Tibial artery (tissue), 4 donors: ENCODE measurements at places on chromosomes 5 and 9.
A peak's percentile ranks its signal among the peaks of the same experiment; 100 is the strongest.

DNA sequence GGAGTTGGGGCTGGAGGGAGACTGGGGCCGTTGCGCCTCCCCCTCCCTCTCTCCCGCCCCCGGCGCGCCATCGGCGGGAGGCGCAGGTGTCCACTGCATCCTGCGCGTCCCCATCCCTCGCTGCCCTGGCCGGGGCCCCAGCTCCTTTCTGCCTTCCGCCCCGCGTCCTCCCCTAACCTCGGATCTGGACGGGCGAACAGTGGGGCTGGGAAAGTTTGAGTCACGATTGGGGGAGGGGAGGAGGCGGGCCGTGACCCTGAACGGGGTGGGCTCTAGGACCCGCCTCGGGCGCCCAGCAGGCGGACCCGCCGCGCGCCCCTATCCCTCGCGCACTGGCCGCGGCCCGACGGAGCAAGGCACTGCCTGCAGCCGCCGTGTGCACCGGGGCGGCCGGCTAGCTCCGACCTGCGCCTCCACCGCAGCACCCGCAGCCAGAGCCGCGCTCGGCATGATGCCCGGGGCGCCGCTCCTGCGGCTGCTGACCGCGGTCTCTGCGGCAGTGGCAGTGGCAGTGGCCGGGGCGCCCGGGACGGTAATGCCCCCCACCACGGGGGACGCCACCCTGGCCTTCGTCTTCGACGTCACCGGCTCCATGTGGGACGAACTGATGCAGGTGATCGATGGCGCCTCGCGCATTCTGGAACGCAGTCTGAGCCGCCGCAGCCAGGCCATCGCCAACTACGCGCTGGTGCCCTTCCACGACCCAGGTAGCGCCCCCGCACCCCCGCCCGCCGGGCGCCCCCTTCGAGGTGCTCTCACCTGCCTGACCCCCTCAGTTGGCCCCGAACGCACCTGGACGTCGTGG lies at the start of gene HMCN2:
Gene HMCN2 (plus strand): TSS at position 330 of the 805 bp plus-strand sequence. CDS start 119 bp downstream, at position 449.
- peak; percentile 63 for DNase-seq

DNA sequence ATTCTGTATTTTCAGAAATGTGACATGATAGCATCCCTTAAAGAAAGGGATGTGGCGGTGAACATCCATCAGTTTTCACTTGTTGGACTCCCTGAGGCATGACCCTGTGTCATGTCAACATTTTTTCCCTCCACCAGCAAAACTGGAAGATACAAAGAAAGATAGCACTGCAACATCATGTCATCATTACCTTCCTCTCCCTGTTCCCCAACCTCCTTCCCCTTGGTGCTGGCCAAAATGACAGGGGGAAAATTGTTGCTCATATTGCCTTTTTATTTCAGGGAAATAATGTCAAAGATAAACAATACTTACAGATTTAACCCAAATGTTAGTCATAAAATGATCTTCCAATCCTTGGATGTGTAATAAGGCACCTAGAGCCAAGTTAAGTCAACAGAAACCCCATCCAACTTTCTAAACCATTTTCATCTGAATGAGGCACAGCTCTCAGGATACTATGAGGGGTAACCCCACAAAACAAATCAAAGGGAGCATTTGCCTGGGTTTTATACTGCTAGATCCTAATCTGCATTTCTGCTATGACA lies 644.3 kb downstream of the ACTL7B start:
- no peak for DNase-seq

DNA sequence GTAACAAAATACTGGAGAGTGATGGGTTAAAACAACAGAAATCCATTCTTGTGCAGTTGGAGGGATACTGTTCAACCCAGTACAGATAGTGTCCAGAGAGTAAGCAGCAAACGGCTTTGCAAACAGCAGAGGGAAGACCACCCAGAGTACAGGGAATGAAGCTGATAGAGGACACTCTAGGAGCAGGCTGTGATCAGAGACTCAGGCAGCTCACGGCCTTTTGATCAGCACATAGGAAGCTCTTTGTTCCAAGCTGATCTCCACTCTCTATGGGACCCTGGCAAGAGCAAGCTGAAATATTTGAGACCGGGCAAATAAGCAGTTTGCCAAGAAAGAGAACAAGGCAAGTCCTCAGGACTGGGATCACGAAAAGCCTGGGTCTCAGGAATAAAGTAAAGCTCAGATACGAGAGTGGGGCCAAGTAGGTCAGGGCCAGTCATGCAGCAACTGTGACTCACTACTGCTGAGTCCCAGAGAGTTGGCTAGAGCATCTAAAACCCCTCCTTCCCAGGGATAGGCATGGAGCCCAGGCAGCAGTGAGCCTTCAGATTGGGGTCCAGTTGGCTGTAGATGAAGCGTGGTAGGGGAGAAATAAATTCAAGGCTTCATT lies 52.4 kb downstream of the MELK start:
- DNase-seq, result peak; percentile 65

GRCh38 chr5:93385655-93386054 lies 195.4 kb downstream of the NR2F1-AS1 start:
- DNase-seq, result no peak

GRCh38 chr5:150152636-150153462 lies 2.8 kb downstream of the PDGFRB start:
- no peak for DNase-seq

GRCh38 chr9:4904322-4905134 lies 80.5 kb upstream of the JAK2 start:
- no peak for DNase-seq

DNA sequence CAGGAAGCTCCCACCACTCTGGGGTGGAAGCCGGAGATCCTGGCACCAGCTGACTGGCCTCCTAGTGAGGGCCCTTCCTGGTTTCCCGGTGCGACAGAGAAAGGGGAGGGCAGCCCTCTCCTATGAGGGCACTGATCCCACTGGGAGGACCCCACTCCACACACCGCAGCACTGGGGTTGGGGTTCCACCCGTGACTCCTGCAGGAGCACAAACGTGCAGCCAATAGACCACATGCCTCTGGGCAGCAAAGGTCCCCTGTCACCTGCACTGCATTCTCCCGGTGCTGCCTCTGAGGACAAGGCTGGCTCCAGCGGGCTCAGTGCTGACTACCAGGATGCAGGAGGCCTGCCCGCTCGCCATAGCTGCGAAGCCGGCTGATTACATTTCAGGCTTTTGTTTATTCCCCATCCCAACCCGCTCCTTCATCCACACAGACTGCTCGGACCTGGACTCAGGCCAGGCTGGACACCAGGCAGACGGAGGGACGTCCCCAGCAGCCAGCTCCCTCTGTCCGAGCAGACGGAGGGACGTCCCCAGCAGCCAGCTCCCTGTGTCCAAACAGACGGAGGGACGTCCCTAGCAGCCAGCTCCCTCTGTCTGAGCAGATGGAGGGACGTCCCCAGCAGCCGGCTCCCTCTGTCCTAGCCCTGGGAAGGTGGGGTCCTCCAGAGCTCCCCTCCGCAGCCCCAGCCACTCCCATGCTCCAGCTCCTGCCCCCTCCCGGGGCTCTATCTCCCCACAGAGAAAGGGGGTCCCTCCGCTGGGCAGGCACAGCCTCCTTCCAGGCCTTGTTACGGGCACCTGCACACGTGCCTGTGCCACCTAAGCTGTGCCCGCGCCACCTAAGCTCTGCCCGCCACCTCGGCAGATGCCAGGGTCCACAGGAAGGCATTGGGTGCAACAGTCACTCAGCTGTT lies 8.8 kb upstream of the CEP72 start:
- DNase-seq, result no peak

GRCh38 chr9:110076894-110077725 lies 130.8 kb downstream of the C9orf152 start:
- no peak for DNase-seq

DNA sequence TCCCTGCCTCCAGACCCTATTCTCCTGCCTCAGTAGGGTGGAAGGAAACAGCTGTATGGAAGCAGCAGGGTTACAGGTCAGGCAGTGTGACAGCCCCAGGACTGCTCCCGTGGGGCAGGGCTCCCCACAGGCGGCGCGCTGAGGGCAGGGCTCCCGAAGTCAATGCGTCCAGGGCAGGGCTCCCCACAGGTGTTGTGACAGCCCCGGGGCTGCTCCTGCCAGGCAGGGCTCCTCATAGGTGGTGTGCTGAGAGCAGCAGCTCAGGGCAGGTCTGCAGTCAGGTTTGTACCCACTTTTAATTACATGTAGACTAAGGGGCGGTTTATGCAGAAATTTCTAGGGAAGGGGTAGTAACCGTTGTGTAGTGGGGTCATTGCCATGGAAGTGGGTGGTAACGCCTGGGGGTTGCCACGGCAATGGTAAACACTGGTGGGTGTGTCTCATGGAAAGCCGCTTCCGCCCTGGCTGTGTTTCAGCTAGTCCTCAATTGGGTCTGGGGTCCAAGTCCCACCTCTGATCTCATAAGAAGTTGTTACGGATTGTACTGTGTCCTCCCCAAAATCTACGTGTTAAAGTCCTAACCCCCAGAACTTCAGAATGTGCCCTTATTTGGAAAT lies 16.7 kb upstream of the TERT start:
- no peak for DNase-seq

- no peak for DNase-seq
Observed at GRCh38 chr9:107274096-107274495, 9.0 kb upstream of the RAD23B start.

GRCh38 chr9:76342858-76343257 lies 51.4 kb downstream of the RFK start:
- DNase-seq, result no peak

DNA sequence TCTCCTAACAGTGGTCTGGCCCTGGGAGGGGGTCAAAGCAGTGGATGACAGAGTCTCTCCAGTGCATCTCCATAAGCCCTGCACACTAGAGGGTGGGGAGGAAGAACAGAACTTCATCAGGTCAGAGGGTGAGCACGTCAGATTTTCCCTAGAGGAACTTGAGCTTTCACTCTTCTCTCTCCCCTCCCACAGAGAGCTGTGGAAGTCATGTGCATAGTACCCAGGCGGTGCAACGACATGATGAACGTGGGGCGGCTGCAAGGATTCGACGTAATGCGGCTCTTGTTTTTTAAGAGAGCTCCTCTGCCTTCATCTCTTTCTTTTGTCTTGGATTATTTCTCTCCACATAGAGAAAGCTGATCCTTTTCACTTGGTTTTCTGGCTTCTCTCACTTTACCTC lies 100.2 kb upstream of the OTULINL start:
- no peak for DNase-seq

- no peak for DNase-seq
Observed at GRCh38 chr9:71858812-71859211, 52.2 kb downstream of the ABHD17B start.

GRCh38 chr9:106945727-106946660 lies 83.0 kb downstream of the ZNF462 start:
- DNase-seq, result no peak

DNA sequence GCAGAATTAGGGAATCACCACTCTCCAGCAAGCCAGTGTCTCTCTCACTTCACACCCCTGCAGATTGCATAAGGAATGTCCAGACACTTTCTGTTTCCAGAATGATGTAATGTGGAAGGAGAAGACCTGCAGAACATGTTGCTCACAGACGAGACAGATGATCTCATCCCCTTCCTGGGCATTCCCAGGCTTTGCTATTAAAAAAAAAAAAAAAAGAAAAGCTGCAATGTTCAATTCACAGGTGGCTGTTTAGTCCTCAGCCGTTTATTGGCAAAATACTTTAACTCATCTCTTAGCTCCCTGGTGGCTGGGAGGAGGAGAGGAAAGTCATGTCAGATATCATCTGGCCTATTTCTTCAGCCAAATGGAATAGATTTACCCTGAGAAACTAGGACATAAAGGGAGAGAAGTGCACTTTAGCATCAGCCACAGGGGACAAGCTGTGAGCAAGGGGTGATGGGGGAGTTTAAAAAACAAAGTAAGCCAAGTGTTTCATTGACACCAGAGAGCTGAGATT lies 95.9 kb upstream of the TNC start:
- DNase-seq, result no peak

GRCh38 chr9:132056717-132057560 lies 22.7 kb downstream of the MED27 start:
- no peak for DNase-seq

GRCh38 chr5:13946111-13946510 lies 1.6 kb upstream of the DNAH5 start:
- DNase-seq, result no peak

DNA sequence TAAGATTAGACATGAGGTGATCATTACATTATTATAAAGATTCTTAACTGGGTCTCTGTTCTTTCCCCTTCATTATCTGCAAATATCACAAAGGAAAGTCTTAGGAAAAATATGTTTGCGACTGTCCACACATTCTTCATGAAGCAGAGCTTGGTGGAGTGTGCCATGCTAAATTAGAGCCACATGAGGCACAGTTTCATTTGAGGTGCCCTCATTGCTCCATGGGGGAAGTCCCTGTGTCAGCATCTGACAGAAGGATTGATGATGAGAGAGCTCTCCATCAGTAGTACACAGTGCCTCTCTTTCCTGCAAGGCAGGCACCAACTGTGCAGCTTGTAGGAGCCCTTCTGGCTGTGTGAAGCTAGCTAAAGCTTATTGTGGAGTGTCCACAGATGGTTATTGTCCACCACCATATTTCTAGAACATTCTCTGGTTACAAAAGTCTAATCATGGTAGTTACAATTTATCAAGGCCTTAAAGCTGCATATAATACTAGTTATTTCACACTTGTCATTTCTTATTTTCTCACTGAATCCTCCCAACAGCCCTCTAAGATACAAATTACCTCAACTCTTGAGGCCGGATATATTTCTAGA lies 63.9 kb downstream of the C9orf152 start:
- no peak for DNase-seq

DNA sequence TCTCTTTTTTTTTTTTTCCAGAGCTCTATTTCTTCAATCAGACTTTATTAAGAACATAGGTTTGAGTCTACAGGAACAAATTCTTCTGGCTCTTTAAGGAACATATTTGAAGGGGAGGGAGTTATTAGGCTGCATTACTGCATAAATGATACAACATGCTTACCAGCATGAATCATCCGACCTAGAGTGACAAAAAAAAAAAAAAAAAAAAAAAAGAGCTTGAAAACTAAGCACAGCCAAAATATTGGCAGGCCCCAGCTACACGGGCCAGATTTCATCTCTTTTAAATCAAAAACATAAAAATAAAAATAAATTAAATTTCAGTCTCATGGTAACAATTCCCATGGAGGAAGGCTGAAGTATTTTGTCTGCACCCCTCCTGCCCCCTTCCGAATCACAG lies 26.3 kb downstream of the MSX2 start:
- no peak for DNase-seq

- DNase-seq, result no peak
Observed at GRCh38 chr5:14269395-14269794, 126.3 kb downstream of the TRIO start.

GRCh38 chr5:22649074-22649473 lies 204.1 kb downstream of the CDH12 start:
- DNase-seq, result no peak

GRCh38 chr5:122076669-122077365 lies 1.2 kb downstream of the LOX start:
- DNase-seq, result peak; percentile 91

DNA sequence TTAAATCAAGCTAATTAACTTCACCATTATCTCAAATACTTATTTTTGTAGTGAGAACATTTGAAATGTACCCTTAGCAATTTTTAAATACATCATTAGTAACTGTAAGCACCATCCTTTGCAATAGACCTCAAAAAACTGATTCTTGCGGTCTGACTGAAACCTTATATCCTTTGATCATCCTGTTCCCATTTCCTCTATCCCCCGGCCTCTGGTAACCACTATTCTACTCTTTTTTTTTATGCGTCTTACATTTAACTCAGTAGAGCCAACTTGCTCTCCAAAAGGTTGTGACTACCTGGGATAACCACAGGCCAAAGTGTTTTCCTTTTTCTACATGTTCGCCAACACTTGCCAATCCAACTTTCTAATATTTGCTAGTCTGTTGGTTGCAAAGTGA lies 106.1 kb downstream of the IRX1 start:
- no peak for DNase-seq

- no peak for DNase-seq
Observed at GRCh38 chr5:106876665-106877194, 794.0 kb downstream of the EFNA5 start.

GRCh38 chr9:112789473-112789872 lies 38.9 kb downstream of the SNX30 start:
- no peak for DNase-seq
